Diencephalon (tissue), 1 donor: ENCODE measurements at places on chromosomes 11 and 22. TPM values are rescaled to one million over a fixed set of nuclear protein-coding genes. Genes with fewer than 3 reads are reported as not detected.

The LRRC75B gene
- 11.1 TPM for total RNA-seq

The BDNF gene
- 12.0 TPM for total RNA-seq

The EXPH5 gene
- total RNA-seq: 2.3 TPM

The OR52E8 gene
- not detected for total RNA-seq

The SHISAL1 gene
- total RNA-seq: 43.8 TPM

The WEE1 gene
- total RNA-seq: 18.2 TPM

The TEX54 gene
- total RNA-seq: not detected

The APOL1 gene
- 0.92 TPM for total RNA-seq

The HNRNPUL2 gene
- total RNA-seq: 30.7 TPM

The C11orf21 gene
- 0.23 TPM for total RNA-seq
